Mucosa of gallbladder (tissue), 1 donor: ENCODE measurements at places on chromosomes 6 and 20. TPM values are rescaled to one million over a fixed set of nuclear protein-coding genes. Genes with fewer than 3 reads are reported as not detected.
A peak's percentile ranks its signal among the peaks of the same experiment; 100 is the strongest.

DNA sequence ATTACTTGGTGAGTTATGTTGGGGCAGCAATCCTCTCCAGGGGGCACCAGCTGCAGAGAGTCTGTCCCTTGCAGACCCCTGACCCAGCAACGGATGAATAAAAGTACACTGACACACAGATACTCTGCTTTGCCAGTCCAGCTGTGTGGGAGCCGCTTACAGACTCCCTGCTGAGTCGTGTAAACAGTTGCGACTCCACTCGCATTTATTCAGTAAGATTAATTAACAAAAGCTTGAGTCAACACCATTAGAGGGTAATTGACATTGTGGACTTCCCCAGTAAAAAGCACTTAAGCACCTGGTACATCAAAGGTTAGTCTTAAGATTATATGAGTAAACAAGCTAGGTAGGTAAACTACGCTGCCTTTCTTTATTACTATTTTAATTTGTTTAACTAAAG lies 92.0 kb upstream of the TMEM181 start:
- no peak for DNase-seq

DNA sequence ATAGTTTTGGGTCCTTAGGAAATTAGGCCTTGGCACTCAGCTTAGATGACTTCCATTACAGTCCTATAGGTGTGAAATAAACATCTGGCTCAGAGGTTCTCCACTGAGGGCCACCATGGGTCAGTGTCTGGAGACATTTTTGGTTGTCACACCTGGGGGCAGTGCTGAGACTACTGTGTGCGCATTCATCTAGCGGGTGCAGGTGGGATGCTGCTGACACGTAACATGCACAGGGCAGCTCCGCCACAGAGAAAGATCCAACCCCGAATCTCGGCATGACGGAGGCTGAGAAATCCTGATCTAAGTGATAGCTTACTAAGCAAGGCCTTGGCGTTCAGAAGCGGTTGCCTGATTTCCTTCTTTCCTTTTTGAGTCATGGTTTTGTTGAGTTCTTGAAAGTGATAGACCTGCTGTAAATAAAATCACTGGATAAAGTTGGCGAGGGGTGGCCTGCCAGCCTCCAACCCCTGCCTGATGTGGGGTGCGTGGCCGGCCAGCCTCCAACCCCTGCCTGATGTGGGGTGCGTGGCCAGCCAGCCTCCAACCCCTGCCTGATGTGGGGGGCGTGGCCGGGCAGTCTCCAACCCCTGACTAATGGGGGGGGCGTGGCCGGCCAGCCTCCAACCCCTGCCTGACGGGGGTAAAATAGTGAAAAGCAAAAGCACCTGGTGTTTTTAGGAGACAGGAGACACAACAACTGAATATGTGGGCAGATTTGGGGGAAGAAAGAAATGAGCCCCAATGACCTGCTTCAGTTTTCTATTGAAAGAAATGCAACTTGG lies 158.1 kb downstream of the CDH26 start:
- no peak for DNase-seq

- DNase-seq: no peak
These were observed 5.7 kb downstream of the HLA-DRA start for GRCh38 chr6:32445321-32445854.

Gene ARMH2
- not detected for total RNA-seq

GRCh38 chr6:127191716-127192115 lies 73.2 kb downstream of the RSPO3 start:
- no peak for DNase-seq

DNA sequence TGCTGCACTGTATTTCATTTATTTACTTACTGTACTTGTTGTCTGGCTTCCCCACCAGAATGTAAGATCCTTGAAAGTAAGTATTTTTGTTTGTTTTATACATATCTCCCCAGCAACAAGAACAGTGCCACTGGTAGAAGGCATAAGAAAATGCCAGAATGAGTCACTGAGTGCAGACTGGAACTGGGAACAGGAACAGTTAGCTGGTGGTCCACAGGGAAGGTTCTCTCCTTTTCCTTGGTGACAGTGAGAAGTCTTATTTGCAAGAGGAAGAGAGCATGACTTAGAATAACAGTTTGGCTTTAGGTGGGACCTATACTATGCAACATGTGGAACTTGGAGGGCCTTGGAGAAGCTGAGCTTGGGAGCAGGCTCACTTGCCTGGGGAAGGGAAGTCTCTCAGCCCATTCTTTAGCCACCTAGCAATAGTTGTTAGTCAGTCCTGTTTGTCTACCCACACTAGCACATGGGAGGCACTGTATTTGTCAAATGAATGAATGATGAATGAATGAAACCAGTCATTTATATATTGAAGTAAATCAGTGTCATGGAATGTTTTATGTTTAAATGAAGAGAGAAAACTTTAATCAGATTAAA lies 203.5 kb downstream of the KCNQ5 start:
- DNase-seq: no peak

Gene PCMTD2
- total RNA-seq: 69.3 TPM

DNA sequence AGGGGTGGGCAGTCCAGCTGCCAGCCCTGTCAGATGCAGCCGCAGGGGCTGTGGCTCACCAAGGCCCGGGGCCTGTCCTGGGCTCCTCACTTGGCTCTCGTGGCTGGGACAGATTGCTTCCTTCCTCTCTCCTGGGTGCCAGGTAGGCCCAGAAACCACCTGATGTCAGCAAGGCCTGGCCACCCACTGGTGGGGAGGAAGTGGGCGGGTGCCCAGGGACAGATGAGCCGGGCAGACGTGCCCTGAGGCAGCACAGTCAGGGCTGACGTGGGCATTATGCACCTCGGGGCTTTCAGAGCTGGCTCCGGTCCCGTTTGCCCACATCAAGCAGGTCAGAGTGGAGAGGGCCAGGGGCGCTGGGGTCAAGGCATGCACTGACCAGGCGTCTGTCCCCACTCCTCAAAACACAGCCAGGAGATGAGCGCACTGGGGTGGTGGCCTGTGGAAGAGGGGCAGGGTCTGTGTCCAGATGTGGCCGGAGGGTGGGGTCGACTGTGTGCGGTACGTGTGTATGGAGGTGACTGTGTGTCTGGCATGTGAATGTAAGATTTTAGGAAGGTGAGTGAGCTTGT lies 133.2 kb upstream of the PTPN1 start:
- no peak for DNase-seq

- DNase-seq: no peak
These were observed 168.2 kb downstream of the DLL1 start for GRCh38 chr6:170122651-170123050.

- DNase-seq: no peak
These were observed 112.2 kb downstream of the OGFRL1 start for GRCh38 chr6:71400852-71401251.

DNA sequence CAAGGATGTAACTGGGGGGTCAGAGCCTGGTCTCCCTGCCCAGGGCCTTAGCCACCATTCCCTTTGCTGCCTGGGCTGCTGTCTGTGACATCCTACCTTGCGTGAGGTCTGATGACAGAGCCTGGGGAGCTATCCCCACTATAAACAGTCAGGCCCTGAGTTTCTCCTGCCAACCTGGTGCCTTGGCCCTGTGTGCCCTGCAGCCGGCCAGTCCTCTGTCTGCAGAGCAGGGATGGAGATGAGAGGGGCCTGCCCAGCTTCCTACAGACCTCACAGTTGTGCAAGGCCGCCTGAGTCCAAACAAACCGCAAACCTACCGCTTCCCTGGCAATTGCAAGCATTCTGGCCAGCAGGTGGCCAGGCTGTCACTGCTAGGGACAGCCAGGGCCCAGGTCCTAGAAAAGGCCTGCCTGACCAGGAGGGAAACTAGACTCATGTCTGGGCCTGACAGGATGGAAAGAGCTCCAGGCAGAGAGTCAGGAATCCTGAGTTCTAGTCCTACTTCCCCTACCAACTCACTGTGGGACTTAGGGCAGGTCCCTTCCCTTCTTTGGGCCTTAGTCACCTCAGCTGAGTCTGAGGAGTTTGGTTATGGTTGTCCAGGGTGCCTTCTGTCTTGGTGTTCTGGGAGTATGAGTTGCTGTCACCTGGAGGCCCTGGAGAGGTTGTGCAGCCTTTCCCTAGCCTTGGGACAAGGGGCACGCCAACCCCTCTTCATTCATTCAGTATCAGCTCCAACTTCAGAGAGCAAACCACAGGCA lies 86.2 kb downstream of the VEGFA start:
- peak; percentile 39 for DNase-seq

Gene PRKN
- total RNA-seq: 9.3 TPM

Gene CDH4
- total RNA-seq: 3.5 TPM

DNA sequence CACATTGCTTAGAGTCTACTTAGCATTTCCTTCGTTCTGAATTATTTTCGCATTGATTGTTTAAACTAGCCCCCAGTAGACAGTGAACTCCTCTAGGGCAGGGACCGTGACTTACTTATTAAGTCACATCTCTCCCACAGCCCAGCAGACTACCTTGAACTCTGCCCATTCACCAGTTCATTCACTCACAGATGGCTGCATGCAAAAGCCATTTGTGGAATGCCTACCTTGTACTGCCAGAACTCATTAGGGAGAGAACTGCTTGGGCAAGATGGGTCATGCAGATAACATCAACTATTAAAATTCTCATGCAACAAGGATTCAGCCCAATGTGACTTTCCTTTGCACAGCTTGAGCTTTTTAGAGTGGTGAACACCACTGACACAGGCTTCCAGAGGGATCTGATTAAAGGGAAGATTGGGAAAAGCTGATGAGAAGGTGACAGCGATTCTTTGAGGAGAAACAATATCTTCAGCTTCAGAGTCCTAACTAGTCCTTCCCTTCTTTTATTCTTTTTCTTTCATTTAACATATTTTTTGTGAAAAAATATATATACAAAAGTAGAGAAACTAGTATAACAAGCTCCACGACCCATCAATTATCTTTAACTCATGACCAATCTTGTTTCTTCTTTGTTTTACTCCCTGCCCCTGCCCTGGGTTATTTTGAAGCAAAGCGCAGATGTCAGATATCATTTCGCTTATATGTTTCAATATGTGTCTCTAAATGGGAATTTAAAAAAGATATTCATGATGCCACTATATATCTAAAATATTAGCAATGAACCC lies 273.9 kb downstream of the CDC5L start:
- no peak for DNase-seq

- DNase-seq: no peak
These were observed 6.3 kb upstream of the TBC1D22B start for GRCh38 chr6:37251211-37251780.

- no peak for DNase-seq
These were observed 10.1 kb upstream of the MYLIP start for GRCh38 chr6:16118825-16119224.

Gene ALDH5A1
- 20.7 TPM for total RNA-seq

GRCh38 chr20:46638898-46639274 lies 12.4 kb downstream of the SLC13A3 start:
- no peak for DNase-seq

- no peak for DNase-seq
These were observed 620.0 kb downstream of the PKHD1 start for GRCh38 chr6:51467231-51467952.

- DNase-seq: no peak
These were observed 83.4 kb downstream of the BMP6 start for GRCh38 chr6:7809346-7809745.

DNA sequence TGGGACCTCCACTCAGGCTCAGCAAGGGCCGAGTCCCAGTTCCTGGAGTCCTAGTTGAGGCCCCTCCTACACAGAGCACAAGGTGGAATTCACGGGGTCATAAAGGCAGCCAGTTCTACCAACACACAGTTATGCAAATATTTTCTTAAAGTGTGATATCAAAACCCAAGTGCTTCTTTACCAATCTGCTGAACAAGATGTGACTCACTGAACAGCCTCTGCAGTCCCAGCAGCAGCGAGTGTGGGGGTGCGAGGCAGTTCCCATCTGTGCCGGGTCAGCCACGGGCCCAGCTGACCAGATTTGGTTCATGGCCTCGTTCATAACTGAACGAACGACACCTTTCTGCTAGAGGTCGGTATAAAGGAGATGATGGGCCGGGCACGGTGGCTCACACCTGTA lies 4.5 kb upstream of the TCEA2 start:
- no peak for DNase-seq

GRCh38 chr20:21982559-21982958 lies 277.1 kb downstream of the PAX1 start:
- no peak for DNase-seq

- no peak for DNase-seq
These were observed 6.9 kb upstream of the CABLES2 start for GRCh38 chr20:62413896-62414481.

DNA sequence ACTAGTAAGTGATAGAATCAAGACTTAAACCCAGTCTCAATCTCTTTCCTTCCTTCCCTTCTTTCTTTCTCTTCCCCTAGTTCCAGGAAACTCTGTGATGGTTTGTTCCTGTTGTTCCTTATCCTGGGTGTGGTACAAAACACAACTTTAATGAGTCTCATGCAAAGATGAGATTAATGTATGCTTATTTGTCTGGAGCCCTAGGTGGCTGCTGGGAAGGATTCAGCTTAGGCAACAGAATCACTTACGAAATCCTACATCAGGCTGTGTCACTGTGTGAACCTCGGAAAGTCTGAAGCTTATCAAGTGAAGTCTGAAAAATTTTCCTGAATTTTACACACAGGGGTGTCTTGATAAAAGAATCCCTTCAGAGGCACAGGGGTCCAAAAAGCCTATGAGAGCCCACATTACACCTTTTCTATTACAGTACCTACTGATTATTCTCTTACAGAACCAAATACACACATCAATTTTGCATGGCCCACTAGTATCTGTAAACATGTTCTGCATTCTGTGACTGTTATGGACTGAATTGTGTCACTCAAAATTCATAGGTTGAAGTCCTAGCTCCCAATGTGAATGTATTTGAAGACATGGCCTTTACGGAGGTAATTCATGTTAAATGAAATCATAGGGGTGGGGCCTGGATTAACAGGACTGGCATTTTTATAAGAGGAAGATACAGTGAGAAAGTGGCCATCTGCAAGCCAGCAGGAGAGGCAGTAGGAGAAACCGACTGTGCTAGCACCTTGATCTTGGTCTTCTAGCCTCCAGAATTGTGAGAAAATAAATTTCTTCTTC lies 144.7 kb downstream of the MYB start:
- DNase-seq: no peak

- no peak for DNase-seq
These were observed 144.0 kb downstream of the FLRT3 start for GRCh38 chr20:14193443-14193842.

Gene PAK5
- total RNA-seq: 12.5 TPM
